Calu3 (cell line): ENCODE measurements at places on chromosomes 11 and 22. TPM values are rescaled to one million over a fixed set of nuclear protein-coding genes. Genes with fewer than 3 reads are reported as not detected.

Gene SMIM38
- total RNA-seq, result 0.33 TPM in 1 of 2 replicates, not detected in the other

Gene SAA1
- total RNA-seq, result 23.9 and 54.1 TPM in 2 replicates

Gene OR4A15
- not detected in 2 replicates for total RNA-seq

Gene BSX
- not detected in 2 replicates for total RNA-seq

Gene OR51B4
- not detected in 2 replicates for total RNA-seq

Gene MS4A6E
- not detected in 2 replicates for total RNA-seq

Gene SMTNL1
- not detected in 2 replicates for total RNA-seq

Gene MIAT
- total RNA-seq, result 0.52 and 0.64 TPM in 2 replicates

Gene PNPLA5
- total RNA-seq, result not detected in 2 replicates

DNA sequence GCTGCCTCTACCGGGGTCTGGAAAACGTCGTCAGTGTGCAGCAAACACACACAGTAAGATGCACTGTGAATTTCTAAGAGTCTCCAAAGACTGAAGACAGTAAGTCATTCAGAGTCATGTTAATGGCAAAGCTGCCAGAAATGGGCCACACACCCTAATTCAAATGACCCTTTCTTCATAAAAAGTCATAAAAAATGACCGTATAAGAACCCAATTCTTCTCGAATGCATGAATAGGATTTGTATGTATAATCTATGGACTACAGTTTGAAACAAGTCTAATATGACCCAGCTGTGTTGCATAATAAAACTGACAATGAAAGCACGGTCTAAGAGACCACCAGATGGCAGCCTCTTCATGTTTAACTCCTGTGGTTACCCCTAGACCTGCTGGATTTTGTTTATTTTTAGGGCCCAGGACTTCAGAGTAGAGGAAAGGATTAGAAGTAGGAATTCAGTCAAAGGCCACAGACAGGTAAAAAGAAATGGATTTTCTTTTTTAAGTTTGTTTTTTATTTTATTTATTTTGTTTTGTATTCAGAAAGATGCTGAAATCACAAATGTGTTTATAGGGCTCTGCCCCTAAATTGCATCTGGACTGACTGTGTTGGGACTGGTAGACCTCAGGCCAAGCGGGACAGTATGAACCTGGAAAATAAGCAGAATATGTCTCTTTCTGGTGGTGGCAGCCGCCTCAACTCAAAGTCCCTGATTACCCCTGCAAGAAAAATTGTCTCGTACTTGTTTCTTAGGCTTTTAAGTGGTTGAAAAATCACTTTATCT is 32.1 kb upstream of the SLC5A12 start:
- H3K4me1 ChIP-seq, result no peaks in the 10 kb centered on the region
- H3K36me3 ChIP-seq, result no peaks in the 10 kb centered on the region
- H3K27ac ChIP-seq, result no peak overlapping the region
- no peak overlapping the region for H3K4me3 ChIP-seq
- DNase-seq, result peak; percentile 44

GRCh38 chr22:45248832-45249561 is 8.3 kb upstream of the KIAA0930 start:
- no peaks in the 10 kb centered on the region for H3K27me3 ChIP-seq
- H3K4me3 ChIP-seq, result no peak overlapping the region
- peaks cover 43% of the 10 kb centered on the region for H3K4me1 ChIP-seq
- H3K36me3 ChIP-seq, result peaks cover 17% of the 10 kb centered on the region

GRCh38 chr11:9605742-9606141 is 32.3 kb downstream of the WEE1 start:
- peaks cover 35% of the 10 kb centered on the region for H3K4me1 ChIP-seq
- H3K27ac ChIP-seq, result no peak overlapping the region
- peaks cover 6% of the 10 kb centered on the region for H3K36me3 ChIP-seq
- H3K4me3 ChIP-seq, result no peak overlapping the region

- no peak for DNase-seq
- H3K27ac ChIP-seq, result no peak overlapping the region
- no peaks in the 10 kb centered on the region for H3K36me3 ChIP-seq
- H3K27me3 ChIP-seq, result no peaks in the 10 kb centered on the region
- H3K4me1 ChIP-seq, result no peaks in the 10 kb centered on the region
These were observed 23.3 kb upstream of the POU2AF1 start for GRCh38 chr11:111402411-111402810.

GRCh38 chr22:20027966-20028854 is 7.3 kb downstream of the TANGO2 start:
- no peaks in the 10 kb centered on the region for H3K27me3 ChIP-seq
- peak; percentile 30 for DNase-seq
- H3K36me3 ChIP-seq, result peaks cover 22% of the 10 kb centered on the region

DNA sequence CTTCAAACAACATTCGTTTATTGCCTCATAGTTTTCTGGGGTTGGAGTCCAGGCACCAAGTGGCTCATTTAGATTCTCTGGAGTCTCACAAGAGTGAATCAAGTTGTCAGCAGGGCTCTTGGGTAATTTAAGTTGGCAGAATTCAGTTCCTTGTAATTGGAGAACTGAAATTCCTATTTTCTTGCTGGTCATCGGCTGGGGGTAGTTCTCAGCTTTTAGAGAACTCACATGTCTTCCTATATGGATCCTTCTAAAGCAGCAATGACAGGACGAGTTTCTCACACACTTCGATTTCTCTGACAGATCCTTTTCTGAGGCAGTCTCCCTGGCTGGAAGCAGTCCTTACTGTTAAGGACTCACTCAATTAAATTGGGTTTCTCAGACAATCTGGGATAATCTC is 17.3 kb upstream of the OOSP4B start:
- H3K4me3 ChIP-seq, result no peak overlapping the region
- DNase-seq, result no peak
- H3K36me3 ChIP-seq, result no peaks in the 10 kb centered on the region

- H3K4me3 ChIP-seq, result no peak overlapping the region
- no peaks in the 10 kb centered on the region for H3K4me1 ChIP-seq
- H3K36me3 ChIP-seq, result no peaks in the 10 kb centered on the region
- DNase-seq, result no peak
- no peak overlapping the region for H3K27ac ChIP-seq
- no peaks in the 10 kb centered on the region for H3K27me3 ChIP-seq
These were observed 50.3 kb upstream of the SORL1-AS1 start for GRCh38 chr11:121503051-121503450.
